Colonic mucosa (tissue), 4 donors: ENCODE measurements at places on chromosomes 11 and 22. TPM values are rescaled to one million over a fixed set of nuclear protein-coding genes. Genes with fewer than 3 reads are reported as not detected.
A peak's percentile ranks its signal among the peaks of the same experiment; 100 is the strongest.

PNPLA3 gene
- 1.6 TPM for total RNA-seq

OR51L1 gene
- total RNA-seq = not detected

CENPM gene
- 64.3 TPM for total RNA-seq

CARNS1 gene
- 0.32 TPM for total RNA-seq

UBQLN3 gene
- not detected for total RNA-seq

OR52E5 gene
- not detected for total RNA-seq

- no peak for DNase-seq
Measured at GRCh38 chr11:1122664-1123002, 35.1 kb upstream of the MUC5AC start.

DNA sequence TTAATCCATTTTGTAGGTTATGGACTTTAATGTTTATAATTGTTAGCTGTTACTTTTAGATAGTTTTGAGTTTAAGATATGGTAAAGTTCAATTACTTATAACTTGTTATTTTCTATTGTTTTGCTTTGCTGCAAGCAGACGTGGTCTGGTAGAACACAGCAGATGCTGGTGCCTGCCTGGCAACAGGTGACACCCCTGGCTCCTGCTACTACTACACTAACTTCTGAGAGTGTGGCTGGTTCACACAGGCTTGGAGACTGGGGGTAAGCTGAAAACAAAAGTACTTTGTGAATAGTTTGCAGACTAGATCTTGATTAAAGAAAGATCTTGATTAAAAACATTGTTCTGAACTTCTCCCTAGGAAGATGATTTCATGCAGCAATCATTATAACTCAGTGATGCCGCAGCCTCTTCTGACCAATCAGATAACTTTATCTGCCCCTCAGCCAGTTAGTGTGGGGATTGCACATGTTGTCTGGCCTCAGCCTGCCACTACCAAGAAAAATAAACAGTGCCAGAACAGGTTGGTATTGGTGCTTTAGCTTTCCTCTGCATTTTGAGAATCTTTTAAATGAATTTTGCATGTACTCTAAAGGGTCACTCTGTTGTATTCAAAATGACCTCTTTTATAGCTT lies 90.4 kb downstream of the HIPK3 start:
- DNase-seq = no peak

DNA sequence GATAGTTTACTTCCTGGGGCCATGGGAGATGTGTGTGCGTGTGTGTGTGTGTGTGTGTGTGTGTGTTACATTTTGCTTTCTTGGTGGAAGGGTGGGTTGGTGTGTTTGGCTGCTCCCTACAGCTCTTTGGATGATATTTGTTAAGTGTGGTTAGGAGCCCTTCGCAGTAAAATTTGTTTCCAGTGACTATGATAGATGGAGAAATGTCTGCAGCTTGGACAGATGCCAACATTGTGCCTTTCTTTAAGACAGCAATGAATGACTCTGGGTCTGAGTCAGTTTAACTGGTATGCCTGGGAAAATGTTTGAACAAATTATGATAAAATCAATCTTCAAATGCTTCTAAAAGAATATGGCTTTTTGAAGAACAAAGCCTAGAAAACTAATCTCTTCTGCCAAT lies 102.7 kb upstream of the TRPC6 start:
- DNase-seq = no peak

DNA sequence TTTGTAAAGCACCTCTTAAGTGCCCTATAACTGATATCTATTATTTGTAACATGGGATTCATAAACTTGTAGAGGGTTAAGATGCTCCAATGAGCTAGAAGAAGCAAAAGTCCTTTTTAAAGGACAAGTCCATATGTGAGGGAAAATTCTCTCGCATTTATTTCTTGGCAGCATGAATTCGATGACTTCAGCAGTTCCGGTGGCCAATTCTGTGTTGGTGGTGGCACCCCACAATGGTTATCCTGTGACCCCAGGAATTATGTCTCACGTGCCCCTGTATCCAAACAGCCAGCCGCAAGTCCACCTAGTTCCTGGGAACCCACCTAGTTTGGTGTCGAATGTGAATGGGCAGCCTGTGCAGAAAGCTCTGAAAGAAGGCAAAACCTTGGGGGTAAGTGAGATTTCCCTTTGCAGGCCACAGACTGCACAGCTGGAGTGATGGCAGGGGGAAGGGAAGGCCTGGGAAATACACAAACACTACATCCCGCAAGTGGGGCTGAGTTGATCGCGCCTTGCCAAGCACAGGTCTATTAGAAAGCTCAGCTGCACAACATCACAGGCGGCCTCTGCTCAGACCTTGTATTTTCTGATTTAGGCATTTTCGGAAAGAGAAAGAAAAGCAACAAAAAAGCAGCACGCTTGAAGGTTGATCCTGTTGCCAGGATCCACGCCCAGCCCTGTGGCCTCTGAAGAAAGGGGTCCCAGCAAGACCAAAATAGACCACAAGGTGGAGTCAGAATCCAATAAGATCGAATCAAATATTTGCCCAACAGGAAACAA lies 1.5 kb downstream of the MS4A8 start:
- peak; percentile 63 for DNase-seq

DNA sequence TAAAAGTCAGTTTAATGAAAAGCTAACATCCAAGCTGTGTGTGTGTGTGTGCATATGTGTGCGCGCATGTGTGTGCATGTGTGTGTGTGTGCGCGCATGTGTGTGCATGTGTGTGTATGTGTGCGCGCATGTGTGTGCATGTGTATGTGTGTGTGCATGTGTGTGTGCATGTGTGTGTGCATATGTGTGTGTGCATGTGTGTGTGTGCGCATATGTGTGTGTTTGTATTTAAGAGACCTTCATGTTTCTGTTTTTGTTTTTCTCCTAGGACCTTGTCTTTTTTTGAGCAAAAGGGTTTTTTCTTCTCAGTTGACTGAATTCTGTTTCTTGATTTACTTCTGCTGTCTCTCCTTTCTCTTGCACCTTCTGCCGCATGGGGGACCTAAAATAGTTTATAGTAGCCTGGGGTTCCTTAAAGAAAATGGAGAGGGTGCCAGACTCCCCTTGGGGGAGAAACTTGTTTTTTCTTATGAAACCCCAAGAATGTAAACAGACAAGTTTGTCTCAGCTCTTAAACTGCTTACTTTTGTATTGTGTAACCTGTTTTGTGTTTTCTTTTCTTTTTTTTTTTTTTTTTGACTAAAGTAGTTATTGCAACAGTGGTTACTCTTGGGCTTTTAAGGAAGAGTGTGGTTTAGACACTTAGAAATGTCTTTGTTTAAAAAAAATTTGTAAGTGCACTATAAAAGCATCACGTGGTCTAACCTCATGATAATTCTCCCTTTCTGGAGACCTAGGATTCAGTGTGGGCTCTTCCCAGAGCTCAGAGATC lies 53.0 kb downstream of the OSBPL5 start:
- no peak for DNase-seq

- no peak for DNase-seq
Measured at GRCh38 chr11:120810251-120810650, 213.7 kb upstream of the TBCEL start.

DNA sequence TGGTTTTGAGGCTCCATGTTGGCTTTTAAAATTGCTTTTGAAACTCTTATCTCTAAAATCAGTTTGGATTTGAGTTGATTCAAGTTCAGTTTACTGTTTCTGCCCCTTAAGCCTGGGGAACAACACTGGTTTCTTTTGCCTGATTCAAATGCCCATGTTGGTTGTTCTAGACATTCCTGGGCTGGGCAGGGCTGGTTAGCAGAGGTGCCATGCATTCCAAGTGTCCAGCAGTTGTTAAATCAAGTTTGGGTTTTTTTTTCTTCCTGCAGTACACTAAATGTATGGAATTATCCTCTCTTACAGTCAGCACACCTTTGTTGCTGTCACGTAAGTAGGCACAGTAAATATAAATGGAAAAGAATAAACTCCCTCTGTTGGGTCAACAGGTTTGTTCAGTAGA lies 67.2 kb upstream of the MTMR2 start:
- no peak for DNase-seq

DNA sequence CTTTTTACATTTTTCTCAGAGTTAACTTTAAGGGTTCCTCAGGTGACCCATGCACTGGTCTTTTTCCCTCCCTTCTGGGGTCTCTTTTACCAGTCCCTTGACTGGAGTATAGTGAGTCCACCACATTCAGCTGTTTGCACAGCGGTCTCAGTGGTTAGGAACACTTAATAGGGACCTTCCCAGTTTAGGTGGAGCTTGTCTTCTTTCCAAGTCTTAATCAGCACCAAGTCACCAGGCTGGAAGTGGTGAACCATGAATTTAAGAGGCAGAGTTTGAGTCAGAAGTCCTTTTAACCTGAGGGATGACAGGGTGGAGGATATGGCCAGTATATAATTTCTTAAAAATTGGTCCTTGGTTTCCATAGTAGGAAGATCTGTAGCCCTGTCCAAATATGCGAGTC lies 349.7 kb upstream of the MPPED2 start:
- DNase-seq = no peak

DNA sequence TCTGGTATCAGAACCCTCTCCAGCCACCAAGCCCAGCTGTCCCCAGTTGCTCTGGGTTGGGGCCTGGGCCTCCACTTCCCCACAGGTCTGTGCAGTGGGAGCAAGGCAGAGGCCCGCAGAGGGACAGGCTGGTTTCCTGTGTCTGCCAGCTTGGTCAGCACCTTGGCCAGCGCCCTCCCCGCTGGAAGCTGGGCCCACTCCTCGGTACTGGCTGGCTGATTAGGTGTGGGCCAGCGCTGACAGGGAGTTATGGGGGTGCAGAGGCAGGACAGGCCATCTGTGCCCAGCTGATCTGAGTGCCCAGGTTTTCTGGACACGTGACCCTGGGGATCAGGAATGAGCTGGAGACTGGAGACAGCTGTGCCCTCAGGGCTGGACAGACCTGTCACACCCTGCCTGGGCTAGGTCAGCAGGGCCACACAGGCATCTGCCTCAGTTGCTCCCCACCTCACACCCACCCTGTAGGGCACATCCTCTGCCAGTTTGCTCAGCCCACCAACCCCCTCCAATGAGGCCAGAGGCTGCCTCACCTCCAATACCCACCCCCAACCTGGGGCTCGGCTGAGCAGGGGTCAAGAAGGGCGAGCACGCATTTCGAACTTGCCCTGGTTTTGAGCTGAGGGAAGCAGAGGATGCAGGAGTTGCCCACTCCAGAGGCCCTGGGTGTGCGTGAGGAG lies 175.3 kb downstream of the IGLL1 start:
- no peak for DNase-seq

DNA sequence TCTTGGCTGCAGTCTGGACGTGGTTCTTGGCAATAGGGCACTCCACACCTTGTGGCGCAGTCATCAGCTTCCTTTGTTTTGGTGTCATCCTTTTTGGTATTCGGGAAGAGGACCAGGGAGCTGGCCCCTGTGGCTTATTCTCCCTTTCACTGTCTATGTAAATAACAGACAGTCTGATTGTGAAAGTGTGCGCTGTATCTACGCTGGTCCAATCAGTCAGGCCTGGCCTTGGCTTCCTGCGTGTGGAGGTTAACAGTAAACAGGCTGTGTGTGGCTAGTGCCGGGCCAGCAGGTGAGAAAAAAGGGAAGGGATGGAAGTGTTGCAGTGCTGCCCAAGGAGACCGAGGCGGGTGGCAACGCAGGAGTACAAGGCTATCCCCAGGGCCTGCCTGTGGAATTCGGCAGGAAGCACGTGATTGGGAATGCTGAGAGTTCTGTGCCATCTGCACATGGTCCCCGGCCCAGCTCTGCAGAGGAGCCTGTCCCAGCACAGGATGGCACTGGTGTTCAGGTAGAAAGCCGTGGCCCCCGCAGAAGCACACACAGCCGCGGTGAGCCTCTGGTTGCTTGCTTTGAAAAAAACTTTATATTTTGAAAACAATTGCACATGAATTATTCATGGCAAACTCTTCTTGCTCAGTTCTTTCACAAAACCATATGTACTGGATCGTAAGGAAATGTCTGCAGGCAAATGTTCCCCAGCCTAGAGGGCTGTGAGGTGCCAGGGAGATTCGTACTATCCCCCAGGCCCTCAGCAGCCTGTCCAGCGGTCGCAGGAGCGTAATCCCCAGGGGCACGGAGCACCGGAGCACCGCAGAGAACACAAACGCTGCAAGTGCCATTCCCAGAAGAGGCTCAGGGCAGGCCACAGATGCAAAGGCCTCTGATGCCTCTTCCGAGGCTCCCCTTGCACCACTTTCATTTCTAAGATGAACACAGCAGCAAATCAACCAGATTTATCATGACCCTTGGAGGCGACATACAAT lies 174.5 kb downstream of the EFCAB6 start:
- no peak for DNase-seq

GRCh38 chr11:81892770-81893635 lies 840.7 kb downstream of the FAM181B start:
- no peak for DNase-seq

- DNase-seq = no peak
Measured at GRCh38 chr11:94722735-94723134, 45.4 kb upstream of the AMOTL1 start.

DNA sequence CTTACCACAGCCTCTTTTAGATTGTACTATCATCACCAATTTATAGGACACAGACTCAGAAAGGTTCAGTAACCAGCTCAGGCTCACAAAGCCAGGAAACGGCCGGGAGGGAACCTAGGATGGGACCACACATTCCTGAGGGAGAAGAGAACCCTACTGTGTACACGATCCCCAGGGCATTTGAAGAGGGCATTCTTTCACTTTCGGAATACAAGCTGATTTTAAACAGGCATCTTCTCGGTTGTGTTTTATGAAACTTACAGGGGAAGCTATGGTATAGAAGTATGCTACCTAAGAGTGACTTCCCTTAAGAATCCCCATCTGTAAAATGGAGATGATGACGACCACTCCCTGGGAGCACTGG lies 19.0 kb downstream of the SMCO4 start:
- no peak for DNase-seq

GRCh38 chr22:45073064-45073463 lies 63.3 kb upstream of the PHF21B start:
- no peak for DNase-seq

DNA sequence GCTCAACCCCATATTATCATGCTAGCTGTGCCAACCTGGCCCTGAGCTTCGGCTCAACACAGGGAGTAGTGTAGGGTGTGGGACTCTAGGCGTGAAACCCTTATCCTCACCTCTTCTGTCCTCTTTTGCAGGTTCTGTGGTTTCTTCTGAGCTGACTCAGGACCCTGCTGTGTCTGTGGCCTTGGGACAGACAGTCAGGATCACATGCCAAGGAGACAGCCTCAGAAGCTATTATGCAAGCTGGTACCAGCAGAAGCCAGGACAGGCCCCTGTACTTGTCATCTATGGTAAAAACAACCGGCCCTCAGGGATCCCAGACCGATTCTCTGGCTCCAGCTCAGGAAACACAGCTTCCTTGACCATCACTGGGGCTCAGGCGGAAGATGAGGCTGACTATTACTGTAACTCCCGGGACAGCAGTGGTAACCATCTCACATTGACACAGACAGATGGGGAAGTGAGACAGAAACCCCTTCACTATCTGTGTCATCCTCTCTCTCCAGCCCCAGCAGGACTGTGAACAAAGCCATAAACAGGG lies 76.4 kb downstream of the GGTLC2 start:
- no peak for DNase-seq

DNA sequence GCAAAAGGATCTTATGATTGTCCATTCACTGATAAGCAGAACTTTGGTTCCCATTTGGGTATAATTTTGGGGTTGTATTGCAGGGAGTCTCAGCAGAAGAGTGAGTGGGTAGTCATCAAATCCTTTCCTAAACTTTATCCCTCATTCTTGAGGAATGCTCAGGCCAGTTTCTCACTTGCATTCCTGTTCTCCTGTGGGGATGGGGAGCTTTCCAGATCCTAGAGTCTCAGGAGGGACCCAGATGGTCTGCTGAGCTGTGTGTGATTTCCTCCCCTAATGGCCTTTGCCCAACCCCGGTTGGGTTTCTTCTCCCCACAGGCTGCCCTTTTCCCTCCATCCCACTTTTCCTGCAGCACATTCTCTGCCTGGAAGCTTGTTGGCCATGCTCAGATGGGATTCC lies 79.9 kb downstream of the MIAT start:
- DNase-seq = no peak

GRCh38 chr22:45485261-45485660 lies 17.4 kb upstream of the FBLN1 start:
- no peak for DNase-seq
